ENCODE measurements at places on chromosomes 1 and 21.

DNA sequence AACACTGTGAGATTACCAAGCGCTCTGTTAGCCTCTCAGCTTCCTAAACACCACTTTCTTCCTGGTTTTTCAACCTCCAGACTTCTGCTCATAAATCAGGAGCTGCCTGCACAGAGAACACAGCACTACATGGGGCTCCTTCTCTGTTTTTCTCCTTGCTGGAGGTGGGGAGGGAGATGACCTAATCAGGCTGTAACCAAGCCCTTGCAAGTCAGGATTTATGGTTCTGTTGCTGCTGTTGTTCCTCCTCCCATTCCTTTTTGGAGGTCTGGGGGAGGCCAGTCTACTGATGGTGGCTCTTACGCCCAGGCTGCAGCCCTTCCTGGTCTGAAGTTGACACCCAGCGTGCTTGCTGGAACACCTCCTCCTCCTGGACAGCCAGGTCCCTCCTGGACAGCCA lies 80.9 kb upstream of the AJAP1 start:
- DNase-seq: no peak

- DNase-seq: no peak
Measured at GRCh38 chr1:236176337-236177336, 34.3 kb downstream of the GPR137B start.

GRCh38 chr21:35340273-35340672 lies 291.2 kb upstream of the RUNX1 start:
- no peak for DNase-seq

DNA sequence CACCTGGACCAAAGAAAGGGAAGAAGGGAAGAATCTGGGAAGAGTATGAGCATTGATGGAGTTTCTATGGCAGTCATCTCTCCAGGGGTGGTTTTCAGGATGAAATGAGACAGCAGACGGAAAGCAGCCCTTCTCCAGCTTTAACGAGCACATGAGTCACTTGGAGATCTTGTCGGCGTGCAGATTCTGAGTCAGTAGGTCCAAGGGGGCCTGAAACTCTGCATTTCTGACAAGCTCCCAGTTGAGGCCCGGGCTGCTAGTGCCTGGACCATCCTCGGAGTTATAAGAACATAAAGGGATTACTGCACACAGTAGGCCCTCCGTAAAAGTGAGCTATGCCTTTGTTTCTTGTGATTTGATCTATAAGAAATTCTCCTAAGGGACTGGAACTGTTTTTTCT lies 17.6 kb downstream of the HSPG2 start:
- no peak for DNase-seq

- DNase-seq: no peak
Measured at GRCh38 chr1:7322283-7322785, 448.8 kb upstream of the VAMP3 start.

- DNase-seq: no peak
Measured at GRCh38 chr1:109394591-109395281, 3.0 kb downstream of the SORT1 start.

Measured in stimulated activated CD4-positive, alpha-beta T cell treated with anti-CD3 and anti-CD28 coated beads, Interleukin-4, amount 100 ng/mL, for 24 hours (primary cell).